ENCODE measurements at places on chromosomes 7 and 10.

DNA sequence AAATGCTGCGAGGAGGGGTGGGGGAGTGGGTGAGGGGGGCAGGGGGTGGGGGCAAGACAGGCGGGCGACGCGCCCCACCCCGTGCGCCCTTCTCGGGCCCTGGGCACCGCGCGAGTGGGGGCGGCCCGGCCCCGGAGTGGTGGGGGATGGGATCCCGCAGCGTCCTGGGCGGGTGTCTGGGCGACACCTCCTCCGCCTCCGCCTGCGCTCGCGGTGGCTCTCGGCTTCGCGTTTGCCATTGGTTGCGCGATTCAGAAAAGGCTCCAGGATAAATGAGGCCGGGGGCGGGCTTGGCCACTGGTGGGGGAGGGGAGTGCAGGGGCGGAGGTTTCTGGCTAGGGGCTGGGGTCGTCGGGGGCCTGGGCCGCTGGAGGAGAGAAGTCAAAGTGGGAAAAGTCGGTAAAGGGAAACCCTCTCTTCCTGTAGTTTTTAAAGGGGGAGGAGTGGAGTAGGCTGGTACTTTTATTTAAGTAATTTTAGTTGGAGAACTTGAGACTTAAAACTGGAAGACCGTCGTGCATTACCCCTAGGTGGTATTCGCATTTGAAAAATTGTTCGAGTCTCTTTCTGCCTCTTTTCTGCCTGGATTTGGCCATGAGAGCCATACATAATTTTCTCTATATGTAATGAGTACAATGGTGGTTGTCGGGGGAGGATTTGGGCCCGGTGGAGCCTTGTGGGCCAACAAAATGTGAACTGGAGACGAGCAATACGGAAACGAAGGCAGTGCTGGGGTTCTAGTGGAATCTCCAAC lies 992 bp upstream of the IGF2BP3 start:
- no peak for DNase-seq

- no peak for DNase-seq
Observed at GRCh38 chr10:76403912-76404311, 972.5 kb downstream of the LRMDA start.

DNA sequence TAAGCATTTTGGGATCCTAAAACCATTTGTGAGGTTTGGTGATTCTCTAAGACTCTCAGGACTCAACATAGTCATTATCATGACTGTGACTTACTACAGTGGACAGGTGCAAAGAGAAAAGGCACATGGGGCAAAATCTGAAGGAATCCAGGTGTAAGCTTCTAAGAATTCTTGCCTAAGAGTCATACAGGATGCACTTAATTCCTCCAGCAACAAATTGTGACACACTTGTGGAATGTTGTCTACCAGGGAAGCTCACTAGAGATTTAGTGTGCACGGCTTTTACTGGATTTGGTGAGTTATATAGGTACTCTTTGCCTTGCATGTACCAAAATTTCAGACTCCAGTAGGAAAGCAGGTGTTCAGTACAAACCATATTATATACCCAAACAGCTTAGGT lies 47.9 kb downstream of the WAC start:
- no peak for DNase-seq

- no peak for DNase-seq
Observed at GRCh38 chr10:23155169-23155568, 36.9 kb upstream of the PTF1A start.

DNA sequence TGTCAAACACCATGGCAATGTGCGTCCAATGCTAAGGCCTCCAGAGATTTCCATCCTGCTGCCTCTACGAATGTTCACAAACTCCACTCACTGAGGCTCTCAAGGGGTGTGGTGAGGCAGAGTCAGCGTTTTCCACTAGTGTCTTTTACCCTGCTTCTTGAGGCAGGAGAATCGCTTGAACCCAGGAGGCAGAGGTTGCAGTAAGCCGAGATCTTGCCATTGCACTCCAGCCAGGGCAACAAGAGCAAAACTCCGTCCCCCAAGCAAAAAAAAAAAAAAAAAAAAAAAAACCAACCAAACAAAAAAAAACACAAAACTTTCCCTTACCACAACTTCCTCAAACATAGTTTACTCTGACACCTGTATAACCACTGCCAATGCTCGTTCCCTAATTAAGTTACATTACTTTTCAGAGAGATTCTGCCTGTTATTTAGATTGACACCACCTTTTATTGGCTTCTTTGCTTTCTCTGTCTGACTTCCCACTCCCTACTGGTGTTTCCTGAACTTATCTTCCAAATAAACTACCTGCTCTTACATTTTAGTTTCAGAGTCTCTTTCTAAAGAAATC lies 102.1 kb upstream of the ZNF746 start:
- DNase-seq: no peak

- DNase-seq: no peak
Observed at GRCh38 chr7:6545398-6546126, 5.7 kb downstream of the GRID2IP start.

Data from activated naive CD8-positive, alpha-beta T cell treated with anti-CD3 and anti-CD28 coated beads, Interleukin-2, amount 50 U/mL, for 16 hours (primary cell).